ENCODE measurements at places on chromosomes 4 and X.

- DNase-seq = no peak
These were observed 63.2 kb upstream of the SLC4A4 start for GRCh38 chr4:71275570-71275969.

- DNase-seq = no peak
These were observed 20.5 kb upstream of the TSR2 start for GRCh38 chrX:54419559-54420302.

DNA sequence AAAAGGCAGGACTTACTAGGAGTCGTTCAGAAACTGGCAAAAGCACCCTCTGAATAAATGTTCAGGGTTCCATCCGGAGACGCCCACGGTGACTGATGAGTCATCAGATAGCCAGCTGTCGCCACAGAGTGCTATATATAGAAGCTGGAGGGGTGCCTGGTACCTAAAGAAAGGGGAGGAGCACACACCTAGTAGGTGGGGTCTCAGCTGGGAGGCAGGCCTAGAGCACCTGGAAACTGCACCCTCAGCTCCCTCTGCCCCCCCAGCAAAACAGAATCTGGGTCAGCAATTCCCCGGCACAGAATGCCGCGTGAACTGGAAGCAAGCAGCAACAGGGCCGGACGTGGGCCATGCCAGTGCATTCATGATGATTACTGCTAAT lies 242.0 kb downstream of the BCOR start:
- DNase-seq = no peak

GRCh38 chrX:72305286-72306084 lies at the start of gene CITED1:
Gene CITED1, minus strand, starts transcription at chrX:72305914. Its CDS starts 3,045 bp downstream, at chrX:72302869.
- no peak for DNase-seq

DNA sequence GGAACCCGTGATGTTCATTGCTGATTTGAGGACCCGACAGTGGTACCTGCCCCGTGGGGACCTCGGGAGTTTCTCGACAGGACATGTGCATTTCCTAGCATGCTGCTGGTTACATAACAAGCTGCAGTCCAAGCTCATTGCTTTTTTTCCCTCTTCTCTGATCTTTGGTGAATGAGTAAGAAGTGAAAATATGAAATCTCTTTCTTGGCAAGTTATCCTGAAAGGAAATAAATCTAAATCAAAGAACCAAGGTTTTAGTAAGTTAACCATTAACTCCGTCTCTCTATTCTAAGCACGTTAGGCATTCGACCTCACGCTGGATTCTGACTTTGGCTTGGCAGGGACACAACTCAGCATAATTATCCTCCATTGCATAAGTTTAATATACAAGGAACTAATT lies 86.6 kb downstream of the STK32B start:
- no peak for DNase-seq

DNA sequence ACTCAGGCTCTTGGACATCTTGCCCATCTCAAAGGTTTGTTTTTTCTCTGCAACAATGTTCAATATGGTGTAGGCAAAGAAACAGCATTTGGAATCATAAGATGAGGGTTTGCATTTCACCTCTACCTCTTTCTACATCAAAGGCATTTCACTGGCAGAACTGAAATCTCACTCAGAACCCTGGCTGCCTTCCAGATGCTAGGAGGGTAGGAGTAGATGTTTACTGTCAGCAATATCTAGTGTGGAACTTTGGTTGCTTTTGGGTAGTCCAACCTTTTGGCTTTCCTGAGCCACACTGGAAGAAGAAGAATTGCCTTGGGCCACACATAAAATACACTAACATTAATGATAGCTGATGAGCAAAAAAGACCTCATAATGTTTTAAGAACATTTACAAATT lies 297.0 kb upstream of the KLF3 start:
- DNase-seq = no peak

DNA sequence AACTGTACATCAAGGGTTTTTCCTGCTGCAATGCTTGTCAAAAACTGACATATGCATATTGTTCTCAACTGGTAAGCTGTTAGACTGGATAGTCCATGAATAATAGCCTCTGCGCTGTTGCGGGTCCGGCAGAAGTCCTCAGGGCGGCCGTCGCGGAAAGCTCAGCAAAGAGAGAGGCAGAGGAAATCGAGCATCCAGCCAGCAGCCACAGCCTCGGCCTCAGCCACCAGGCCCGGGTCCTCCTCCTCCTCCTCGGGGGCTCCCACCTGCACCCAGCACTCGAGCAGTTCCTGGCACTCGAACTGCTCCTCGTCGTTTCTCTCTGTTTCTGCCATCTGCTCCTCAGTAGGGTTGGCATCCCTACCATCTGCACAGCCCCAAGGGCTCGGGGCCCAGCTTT lies 53.7 kb downstream of the UPRT start:
- no peak for DNase-seq

- DNase-seq = no peak
These were observed 464.4 kb upstream of the BOD1L1 start for GRCh38 chr4:14091966-14092365.

DNA sequence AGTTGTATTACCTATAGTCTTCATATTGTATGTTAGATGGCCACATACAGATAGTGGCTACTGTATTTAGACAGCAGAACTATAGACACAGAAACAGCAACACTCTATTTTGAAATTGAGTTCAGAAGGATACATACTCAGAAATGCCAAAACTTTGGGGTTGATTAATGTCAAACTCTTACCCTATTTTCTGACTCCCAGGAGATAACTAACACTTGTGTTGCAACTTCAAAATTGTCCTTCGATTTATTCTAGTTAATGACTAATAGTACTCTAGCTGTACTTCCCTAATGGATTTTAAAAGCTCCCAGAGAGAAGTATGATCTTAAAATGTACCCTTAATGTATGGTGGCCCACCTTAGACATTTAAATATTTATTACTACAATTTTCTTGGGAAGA lies 229.9 kb upstream of the UGT8 start:
- DNase-seq = no peak

- DNase-seq = peak; percentile 20
These were observed 525.4 kb upstream of the HS3ST1 start for GRCh38 chr4:11954093-11954492.

- no peak for DNase-seq
These were observed 136.1 kb downstream of the C4orf33 start for GRCh38 chr4:129231945-129232588.
